Stimulated activated naive B cell treated with anti-CD40 and anti-IgM and Interleukin-4, amounts not matched to agents 10 μg/mL and 1 μg/mL and 100 μg/mL, for 72 hours (primary cell): ENCODE measurements at places on chromosomes 2 and 18.
A peak's percentile ranks its signal among the peaks of the same experiment; 100 is the strongest.

GRCh38 chr2:74688881-74689280 lies 34.8 kb downstream of the SEMA4F start:
- H3K4me3 ChIP-seq: no peak overlapping the region
- H3K27ac ChIP-seq: no peak overlapping the region
- no peaks in the 10 kb centered on the region for H3K4me1 ChIP-seq
- no peak for DNase-seq
- H3K27me3 ChIP-seq: peaks cover 6% of the 10 kb centered on the region
- peaks cover 4% of the 10 kb centered on the region for H3K36me3 ChIP-seq

DNA sequence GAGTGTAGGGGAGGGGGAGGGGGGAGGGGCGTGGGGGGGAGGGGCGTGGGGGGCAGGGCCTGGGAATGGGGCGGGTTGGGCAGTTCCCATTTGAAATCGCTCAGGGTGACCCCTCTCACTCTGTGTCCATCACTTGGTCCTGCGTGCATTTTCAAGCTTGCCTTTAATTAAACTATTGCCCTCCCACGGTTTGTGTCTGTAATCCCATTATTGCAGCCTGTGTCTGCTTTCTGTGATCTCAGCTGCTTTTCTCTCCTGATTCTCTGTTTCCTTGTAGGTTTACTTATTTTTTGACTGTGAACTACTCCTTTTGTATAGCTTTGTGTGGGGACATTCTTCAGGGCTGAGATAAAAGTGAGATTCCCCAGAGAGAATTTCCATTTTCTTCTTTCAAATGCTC lies 1.3 kb downstream of the DCDC2C start:
- no peak overlapping the region for H3K27ac ChIP-seq
- no peak for DNase-seq
- H3K27me3 ChIP-seq: peaks cover 34% of the 10 kb centered on the region
- peaks cover 3% of the 10 kb centered on the region for H3K36me3 ChIP-seq
- H3K4me1 ChIP-seq: no peaks in the 10 kb centered on the region

DNA sequence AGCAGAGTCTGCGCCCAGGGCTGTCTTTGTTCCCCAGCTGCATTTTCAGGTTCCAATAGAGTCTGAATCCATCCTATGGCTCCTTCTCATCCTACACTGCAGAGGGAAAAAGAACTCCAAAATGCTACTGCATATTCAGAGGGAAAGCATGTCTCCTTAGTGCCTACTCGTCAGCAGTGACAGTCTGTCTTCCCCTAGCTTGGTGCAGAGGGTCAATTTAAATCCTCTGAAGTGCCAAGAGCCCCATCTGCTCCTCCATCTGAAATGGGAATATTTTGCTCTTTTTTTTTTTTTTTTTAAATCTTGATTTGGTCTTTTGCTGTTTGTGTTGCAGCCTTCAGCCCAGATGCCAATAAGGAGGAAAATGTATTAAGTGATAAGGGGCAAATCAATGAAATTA lies 199.3 kb downstream of the RNF144A start:
- DNase-seq: no peak
- peaks cover 4% of the 10 kb centered on the region for H3K36me3 ChIP-seq
- no peaks in the 10 kb centered on the region for H3K4me1 ChIP-seq
- peaks cover 9% of the 10 kb centered on the region for H3K27me3 ChIP-seq
- no peak overlapping the region for H3K4me3 ChIP-seq

DNA sequence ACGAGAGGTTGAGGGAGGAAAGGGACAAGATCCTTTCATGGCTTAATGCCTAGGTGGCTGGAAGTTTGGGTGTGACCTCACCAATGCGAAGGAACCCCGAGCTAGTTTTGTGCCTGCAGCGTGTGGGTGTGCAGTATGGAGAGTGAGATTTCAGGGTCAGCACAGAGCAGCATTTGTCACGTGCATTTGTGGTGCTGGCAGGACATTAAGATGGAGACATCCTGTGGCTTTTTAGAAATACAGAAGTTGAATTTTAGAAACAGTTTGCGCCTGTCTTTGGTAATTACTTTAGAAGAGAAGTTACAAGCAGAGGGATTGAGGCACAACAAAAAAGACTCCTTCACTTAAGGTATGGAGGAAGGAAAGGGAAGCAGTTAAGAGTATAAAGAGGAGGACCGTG lies 258.2 kb upstream of the THUMPD2 start:
- DNase-seq: no peak
- H3K36me3 ChIP-seq: no peaks in the 10 kb centered on the region
- H3K27me3 ChIP-seq: no peaks in the 10 kb centered on the region
- H3K27ac ChIP-seq: no peak overlapping the region
- no peak overlapping the region for H3K4me3 ChIP-seq

DNA sequence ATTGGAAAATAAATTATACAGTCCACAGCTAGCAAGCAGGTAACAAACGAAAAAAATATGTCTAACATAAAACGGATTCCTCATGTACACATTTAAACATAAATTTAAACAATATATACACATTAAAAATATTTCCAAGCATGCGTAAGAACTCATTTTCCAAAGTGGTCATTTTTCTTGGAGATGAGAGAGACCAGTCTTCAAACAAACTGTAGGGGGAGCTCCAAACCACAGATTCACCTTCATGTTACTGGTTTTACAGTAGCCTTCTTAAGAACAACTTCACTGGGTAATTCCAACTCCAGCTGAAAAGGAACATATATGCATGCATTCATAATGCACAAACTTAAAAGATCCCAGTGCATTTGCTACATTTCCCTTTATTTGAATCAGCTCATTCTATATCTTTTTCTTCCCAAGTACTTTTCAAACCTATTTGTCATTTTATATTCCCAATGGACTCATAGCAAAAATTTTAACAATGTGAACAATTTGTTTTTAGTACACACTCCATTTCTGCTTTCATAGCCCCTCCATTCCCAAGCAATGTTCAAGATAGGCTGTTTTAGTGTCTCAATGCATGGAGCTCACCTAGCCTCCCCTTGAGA lies 4.7 kb upstream of the STAMBP start:
- peaks cover 31% of the 10 kb centered on the region for H3K4me1 ChIP-seq
- DNase-seq: no peak
- H3K27me3 ChIP-seq: no peaks in the 10 kb centered on the region
- no peaks in the 10 kb centered on the region for H3K36me3 ChIP-seq
- no peak overlapping the region for H3K27ac ChIP-seq

DNA sequence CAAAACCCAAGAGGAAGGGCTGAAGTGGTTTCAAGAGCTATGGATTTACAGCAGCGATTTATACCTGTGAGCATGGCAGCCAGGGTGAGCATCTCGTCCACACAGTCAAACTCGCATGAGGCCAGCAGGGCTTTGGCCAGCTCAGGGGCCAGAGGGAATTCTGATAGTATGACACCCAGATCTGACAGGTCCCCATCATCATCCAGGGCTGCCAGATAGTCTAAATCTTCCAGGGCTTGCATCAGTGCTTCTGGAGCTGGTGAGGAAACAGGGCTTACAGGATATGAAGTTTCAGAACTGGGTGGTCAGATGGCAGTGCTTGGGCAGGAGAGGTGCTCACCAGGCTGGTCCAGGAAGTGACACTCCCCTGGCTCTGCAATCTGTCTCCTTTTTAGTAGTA lies 3.5 kb downstream of the DQX1 start:
- DNase-seq: no peak
- no peak overlapping the region for H3K4me3 ChIP-seq
- no peak overlapping the region for H3K27ac ChIP-seq
- H3K4me1 ChIP-seq: peaks cover 17% of the 10 kb centered on the region
- peaks cover 37% of the 10 kb centered on the region for H3K36me3 ChIP-seq

DNA sequence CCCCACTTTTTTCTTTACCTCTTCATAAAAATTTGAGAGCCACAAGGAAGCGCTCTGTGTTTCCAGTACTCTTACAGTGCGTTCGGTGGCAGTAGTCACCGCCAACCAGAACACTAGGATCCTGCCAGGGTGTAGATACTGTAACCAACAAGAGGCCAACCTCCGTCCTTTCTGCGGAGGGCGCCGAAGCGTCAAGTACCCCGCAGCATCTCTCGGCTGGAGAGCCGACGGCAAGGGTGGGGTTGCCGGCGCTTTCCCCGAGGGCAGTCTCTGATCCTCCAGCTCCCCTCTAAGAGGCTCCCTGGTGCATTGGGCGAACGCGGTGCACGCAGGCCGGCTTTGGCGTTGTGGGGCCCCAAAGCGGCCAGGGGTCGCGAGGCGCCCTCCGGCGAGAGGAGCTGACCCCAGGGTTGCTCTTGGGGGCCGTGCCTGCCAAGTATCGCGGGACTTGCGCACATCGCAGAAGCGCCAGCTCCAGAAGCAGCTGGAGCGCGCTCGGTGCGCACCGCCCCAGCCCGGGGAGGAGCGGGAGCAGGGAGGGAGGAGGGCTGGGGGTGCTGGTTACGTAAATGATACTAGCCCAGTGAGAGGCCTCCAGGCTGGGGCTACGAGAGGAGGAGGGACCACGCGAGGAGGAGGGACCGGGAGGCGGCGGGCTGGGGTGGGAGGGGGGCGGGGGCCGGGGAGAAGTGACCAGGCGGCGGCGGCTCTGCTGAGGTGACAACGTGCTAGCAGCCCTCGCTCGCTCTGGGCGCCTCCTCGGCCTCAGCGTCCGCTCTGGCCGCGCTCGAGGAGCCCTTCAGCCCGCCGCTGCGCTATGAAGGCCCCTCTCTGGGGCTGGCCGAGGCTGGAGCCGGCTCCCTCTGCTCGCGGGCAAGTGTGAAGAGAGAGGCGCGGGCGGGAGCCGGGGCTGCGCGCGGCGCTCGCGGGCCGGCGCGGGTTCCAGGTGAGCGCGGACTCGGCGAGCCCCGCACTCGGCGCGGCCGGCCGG lies at the start of gene GALNT13:
Gene GALNT13, plus strand, starts transcription at position 692 of the 991 bp plus-strand sequence.
- peaks cover 3% of the 10 kb centered on the region for H3K4me1 ChIP-seq
- H3K4me3 ChIP-seq: no peak within 1 kb of the TSS
- DNase-seq: no peak
- H3K36me3 ChIP-seq: no peaks in the 10 kb centered on the region

- no peak overlapping the region for H3K4me3 ChIP-seq
- peaks cover 14% of the 10 kb centered on the region for H3K27me3 ChIP-seq
- no peaks in the 10 kb centered on the region for H3K4me1 ChIP-seq
- DNase-seq: no peak
These were observed 85.7 kb downstream of the SLC4A3 start for GRCh38 chr2:219713110-219713509.

GRCh38 chr18:80170395-80171053 lies 61.5 kb downstream of the ADNP2 start:
- H3K27me3 ChIP-seq: peaks cover 48% of the 10 kb centered on the region
- no peak overlapping the region for H3K4me3 ChIP-seq
- no peak for DNase-seq
- peaks cover 5% of the 10 kb centered on the region for H3K4me1 ChIP-seq
- no peaks in the 10 kb centered on the region for H3K36me3 ChIP-seq
- H3K27ac ChIP-seq: no peak overlapping the region

DNA sequence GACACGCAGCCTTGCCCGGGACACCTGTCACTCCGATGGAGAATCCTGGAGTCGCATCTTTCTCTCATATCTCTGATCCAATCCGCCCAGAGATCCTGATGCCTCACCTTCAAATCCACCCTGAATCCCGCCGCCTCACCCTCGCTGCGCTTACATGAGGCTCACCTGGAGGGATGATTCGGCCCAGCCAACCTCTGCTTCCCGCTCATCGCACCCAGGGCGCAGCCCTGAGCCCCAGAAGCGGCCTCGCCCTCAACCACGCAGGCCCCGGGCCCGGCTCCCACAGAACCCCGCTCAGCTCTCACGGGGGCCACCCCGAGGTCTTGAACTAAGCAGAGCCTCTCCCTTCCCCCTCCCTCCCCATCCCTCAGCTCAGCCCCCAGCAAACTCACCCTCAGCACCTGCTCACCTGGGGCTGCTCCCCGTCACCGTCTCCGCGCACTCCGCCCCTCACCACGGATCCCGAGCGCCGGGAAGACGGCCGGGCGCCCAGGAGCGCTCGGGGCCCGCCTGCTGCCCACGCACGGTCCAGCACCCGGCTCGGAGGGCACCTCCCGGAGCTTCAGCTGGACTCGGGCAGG lies 160.0 kb downstream of the NDUFA10 start:
- peaks cover 6% of the 10 kb centered on the region for H3K27me3 ChIP-seq
- no peaks in the 10 kb centered on the region for H3K4me1 ChIP-seq
- no peak for DNase-seq
- H3K36me3 ChIP-seq: no peaks in the 10 kb centered on the region
- no peak overlapping the region for H3K27ac ChIP-seq

DNA sequence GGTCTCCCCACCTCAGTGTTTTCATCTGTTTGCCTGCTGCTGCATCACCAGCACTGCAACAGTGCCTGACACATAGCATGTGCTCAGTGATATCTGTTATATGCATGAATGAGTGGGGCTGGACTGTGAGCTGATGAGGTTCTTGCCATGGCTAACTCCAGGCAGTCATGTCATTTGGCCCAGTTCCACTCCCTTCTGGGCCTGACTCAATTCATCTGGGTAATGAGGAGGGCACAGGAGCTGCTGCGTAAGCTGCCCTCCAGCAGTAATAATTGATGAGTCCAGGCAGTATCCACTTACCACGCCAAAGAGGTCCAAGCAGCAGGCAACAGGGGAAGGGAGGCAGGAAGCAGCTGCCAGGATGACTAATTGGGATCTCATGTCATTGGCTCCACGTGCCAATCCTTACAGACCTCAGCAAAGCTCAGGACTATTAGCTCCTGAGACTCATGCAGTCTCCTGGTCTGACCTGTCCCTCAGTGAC lies 34.1 kb upstream of the MAT2A start:
- H3K27me3 ChIP-seq: no peaks in the 10 kb centered on the region
- H3K36me3 ChIP-seq: no peaks in the 10 kb centered on the region
- H3K27ac ChIP-seq: no peak overlapping the region
- H3K4me1 ChIP-seq: peaks cover 10% of the 10 kb centered on the region
- DNase-seq: no peak

- H3K36me3 ChIP-seq: peaks cover 2% of the 10 kb centered on the region
- peak; percentile 63 for DNase-seq
- peak overlapping the region; percentile 22 for H3K4me3 ChIP-seq
- peak overlapping the region; percentile 94 for H3K27ac ChIP-seq
- H3K4me1 ChIP-seq: peaks cover 21% of the 10 kb centered on the region
These were observed 66.3 kb upstream of the NABP1 start for GRCh38 chr2:191611614-191612013.

- no peak overlapping the region for H3K27ac ChIP-seq
- no peak for DNase-seq
- no peak overlapping the region for H3K4me3 ChIP-seq
- H3K4me1 ChIP-seq: no peaks in the 10 kb centered on the region
These were observed 669.6 kb upstream of the VRK2 start for GRCh38 chr2:57376985-57377384.

- H3K4me3 ChIP-seq: no peak overlapping the region
- peaks cover 3% of the 10 kb centered on the region for H3K4me1 ChIP-seq
- no peaks in the 10 kb centered on the region for H3K36me3 ChIP-seq
- peak; percentile 27 for DNase-seq
These were observed 27.5 kb downstream of the SIX2 start for GRCh38 chr2:44981714-44982108.

DNA sequence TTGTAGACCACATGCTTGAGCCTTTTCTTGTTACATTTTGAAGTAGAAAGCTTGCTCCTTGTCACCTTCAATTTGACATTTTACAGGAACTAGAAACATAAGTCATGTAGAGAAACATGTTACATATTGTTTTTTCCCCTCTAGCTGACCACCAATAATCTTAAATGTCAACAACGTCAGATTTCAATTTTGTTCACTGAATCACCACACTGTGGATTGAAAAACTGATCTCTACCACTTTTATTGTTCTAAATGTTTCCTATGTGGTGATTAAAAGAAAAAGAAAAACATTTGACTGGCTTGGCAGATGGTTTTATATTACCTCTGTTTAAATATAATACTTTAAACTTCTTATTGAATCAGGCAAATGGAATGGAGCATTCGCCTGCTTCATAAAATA lies 87.7 kb downstream of the DSEL start:
- no peak overlapping the region for H3K27ac ChIP-seq
- H3K27me3 ChIP-seq: no peaks in the 10 kb centered on the region
- H3K4me1 ChIP-seq: no peaks in the 10 kb centered on the region
- no peaks in the 10 kb centered on the region for H3K36me3 ChIP-seq
